ENCODE measurements at places on chromosomes 7 and 10.

DNA sequence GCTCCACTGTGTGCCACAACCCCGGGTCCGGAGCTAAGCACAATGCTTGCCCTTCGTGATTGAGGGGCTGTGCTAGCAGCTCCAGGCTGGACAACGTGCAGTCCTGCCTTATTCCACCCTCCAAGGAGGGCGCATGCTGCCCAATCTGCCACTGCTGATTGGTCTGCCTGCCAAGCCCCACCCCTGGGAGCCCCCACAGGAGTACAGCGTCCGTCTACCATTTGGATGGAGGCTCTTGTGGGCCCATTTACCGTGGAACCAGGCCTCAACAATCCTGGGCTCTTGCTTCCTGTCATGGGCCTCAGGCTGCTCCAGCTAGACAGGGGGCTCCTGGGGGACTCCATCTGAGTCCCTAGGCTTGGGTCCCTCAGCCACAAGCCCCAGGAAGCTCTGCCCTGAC is 173.3 kb downstream of the SLIT1 start:
- no peak for DNase-seq

- no peak for DNase-seq
These were observed 4.5 kb downstream of the GAL3ST4 start for GRCh38 chr7:100163871-100164270.

DNA sequence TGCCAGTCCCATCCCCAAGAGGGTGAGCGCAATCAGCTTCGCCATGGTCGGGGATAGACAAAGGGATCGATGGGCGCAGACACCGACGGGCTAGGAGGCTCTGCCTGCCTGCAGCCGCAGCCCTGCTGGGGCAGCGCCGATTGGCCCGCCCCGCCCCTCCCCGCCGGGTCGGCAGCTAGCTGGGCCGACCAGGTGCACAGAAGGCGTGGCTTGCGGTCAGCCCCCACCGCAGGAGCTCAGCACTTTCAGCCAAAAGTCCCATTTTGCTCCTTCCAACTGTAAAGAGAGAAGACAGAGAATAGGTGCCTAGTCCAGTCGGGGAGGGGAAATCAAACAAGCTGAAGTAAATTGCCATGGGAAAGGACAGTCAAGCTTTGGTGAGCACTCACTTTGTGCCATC is at the start of gene PON1:
Gene PON1, minus strand, starts transcription at position 102 of the 400 bp plus-strand sequence. Its CDS starts 57 bp downstream, at position 45.
- no peak for DNase-seq

DNA sequence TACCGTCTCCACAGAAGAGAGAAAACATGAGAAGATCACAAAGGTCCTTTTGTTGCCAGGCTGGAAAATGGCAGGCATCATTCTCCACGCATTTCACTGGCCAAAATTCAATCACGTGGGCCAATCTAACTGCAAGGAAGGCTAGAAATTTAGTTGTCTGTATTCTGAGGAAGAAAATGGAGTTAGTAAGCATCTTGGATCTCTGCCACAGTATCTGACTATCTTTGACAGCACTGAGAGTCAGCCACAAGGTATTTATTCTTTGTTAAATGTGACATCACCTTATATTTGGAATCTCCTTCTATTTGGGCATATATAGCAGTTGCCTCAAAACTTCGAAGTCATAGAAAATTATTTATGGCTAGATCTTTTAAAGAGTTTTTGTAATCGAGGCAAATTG is 213.9 kb downstream of the NSUN6 start:
- DNase-seq: no peak

- DNase-seq: no peak
These were observed 364.2 kb upstream of the ZNF32 start for GRCh38 chr10:44012921-44013320.

DNA sequence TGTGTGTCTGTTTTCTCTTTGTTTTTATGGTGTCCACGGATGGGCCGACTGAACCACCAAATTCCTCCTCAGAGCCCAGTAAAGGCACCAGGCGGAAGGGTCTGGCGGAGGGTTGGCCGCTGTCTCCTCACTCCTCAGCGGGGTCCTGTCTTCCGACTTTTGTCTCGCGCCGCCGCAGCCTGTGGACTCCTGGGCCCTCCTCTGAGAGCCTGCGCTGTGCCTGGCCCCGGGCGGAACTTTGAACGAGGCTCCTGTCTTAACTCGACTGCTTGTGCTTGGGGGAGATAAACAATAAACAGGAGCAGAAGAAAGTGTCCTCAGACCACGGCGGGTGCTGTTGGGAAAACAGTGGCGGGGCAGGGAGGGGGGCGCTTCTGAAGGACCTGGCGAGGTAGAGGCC is 2.2 kb upstream of the FAM20C start:
- no peak for DNase-seq

DNA sequence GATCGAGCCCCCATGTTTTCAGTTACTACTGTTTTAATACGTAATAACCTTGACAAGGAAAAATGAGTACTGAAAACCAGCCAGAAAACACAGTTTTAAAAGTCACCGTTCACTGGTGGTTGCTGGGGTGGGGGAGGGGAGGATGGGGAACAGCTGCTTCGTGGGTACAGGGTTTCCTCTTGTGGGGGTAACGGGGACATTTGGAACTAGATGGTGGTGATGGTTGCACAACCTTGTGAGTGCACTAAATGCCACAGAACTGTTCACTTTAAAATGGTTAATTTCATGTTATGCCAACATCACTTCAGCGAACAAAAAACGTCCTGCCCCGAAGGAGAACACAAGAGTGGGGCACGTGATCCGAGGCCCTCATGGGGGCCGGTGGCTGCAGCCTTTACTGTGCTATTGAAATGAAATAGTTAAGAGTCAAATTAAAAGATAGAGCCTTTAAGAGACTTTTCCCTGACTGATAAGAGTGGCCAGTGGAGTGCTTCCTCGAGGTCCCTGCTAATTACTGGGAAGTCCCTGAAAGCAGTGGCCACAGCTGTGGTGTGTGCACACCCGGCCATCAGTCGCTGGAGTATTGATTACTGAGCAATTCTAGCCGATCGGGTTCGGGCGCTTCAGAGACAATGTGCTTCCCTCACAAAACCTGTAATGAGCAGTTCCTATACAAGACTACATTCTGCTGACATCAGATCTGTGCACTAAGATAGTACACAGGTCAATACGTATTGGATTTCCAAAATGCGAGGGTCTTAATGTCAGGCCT is 80.3 kb downstream of the EBF3 start:
- DNase-seq: no peak

DNA sequence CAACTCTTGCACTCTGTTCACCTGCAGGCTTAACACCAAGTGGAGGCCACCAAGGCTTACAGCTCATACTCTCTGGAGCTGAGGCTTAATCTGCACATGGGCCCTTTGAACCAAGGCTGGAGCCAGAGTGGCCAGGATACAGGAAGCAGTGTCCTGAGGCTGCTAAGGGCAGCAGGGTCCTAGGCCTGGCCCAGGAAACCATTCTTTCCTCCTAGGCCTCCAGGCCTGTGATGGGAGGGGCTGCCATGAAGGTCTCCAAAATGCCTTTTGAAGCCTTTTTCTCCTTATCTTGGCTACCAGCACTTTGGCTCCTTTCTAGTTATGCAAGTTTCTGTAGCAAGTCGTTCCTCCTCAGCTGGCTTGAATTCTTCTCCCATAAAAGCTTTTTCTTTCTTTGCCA is 68.0 kb upstream of the GNAI1 start:
- DNase-seq: no peak

DNA sequence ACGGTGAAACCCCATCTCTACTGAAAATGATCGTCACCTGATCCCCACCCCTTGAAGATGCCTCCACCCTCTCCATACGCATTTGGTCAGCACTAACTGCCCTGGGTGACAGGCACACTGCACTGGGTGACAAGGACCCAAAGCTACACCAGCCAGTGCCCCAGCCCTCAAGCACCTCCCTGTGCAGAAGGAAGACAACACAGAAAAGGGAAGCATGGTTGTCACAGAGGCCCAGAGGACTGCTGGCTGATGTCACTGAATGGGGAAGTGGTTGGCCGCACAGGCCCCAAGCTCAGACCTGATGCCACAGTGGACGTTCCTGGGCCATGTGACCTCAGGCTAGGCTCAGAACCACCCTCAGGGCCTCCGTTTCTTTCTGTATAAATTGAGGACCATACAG is 4.2 kb upstream of the PILRA start:
- no peak for DNase-seq

DNA sequence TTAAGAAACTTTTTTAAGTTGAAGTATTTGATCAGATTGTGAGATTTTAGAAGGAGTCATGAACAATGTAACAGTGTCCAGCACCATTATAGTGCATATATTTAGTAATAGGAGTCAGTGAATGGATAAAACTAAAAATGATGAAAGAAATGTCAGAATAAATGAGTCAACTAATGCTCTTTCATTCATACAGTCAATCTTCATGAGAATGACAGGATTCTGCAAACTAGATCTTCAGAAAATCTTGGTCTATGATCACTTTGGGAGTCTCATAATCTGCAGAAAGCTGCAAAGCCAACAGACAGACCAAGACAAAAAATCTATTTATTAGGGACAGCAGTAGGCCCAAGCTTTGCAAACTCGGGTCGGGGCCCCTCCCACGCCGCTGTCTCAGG is 710 bp downstream of the RNLS start:
- DNase-seq: no peak

DNA sequence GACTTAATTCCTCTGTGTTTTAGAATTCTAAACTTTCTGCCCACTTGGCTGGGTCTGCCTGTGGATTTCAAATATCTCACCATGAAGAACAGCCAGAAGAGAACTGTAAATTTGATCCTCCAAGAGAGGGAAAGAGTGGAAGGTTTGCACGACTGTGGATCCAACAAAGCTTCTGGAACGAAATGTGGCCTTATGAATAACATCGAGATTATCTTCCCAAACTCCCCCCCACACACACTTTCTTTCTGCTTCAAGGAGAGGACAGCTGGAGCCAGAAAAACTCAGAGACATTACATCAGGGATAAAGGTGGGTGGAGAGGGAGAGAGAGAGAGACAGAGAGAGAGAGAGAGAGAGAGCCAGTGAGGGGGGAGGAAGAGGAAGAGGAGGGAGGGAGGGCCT is 570.1 kb upstream of the MGMT start:
- no peak for DNase-seq

- no peak for DNase-seq
These were observed 9.8 kb upstream of the LAMB1 start for GRCh38 chr7:108012499-108013430.

DNA sequence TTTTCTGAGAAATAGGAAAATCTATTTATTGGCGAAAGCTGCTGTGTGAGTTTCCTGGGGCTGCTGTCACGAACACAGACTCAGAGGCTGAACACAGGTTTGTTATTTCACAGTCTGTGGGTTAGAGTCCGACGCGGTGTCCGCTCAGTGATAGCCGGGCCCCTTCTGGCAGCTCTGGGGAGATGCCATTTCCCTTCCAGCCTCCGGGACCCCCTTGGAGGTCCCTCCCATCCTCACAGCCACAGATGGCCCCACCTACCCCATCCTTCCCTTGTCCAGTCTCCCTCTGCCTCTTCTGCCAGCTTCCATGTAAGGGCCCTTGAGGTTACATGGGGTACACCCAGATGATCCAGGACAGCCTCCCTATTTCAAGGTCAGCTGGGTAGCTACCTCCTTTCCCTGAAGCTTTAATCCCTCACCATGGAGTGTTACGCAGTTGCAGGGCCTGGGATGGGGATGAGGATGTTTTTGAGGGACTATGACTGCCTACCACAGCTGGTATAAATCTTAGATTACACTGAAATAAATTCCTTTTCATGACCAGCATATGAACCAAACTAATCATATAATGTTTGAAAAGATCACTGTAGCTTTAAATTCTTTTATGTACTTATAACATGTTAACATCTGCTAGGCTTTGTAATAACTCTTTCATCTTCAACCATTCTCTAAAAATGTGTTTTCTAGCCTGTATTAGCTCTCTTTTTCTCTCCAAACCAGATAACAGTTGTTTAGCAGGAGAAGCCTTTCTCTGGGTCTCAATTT is 98.5 kb downstream of the WDR37 start:
- no peak for DNase-seq

GRCh38 chr7:99955247-99955646 is 20.6 kb downstream of the AZGP1 start:
- no peak for DNase-seq

DNA sequence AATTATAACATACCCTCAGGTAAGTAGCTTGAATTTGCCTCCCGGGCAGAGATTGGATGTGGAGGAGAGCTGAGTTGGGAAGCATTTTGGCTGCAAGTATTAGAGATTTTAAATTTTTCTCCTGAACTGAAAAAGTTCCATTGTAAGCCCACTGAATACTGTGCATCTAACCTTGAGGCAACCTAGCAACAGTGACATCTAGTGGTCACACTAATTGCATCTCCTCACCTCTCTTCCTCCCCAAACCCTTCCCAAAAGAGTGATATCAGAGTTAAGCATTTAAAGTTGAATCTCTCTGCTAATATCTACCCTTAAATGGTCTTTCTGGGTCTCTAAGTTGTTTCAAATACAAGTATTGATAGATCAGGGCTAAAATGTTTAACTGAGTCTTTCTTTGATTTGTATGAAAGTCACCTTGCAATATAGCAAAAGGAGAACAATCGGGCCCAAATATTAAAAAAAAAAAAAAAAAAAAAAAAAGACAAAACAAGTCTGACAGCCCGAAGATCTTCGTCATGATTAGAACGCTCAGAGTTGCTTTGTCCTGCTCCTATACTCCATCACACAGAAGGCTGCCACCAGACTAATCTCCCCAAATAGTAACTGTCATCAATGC is 40.4 kb upstream of the DLX5 start:
- DNase-seq: no peak

- DNase-seq: no peak
These were observed 11.9 kb upstream of the LRRC27 start for GRCh38 chr10:132319853-132320653.

GRCh38 chr10:71084061-71084817 is 128.1 kb upstream of the UNC5B start:
- no peak for DNase-seq

GRCh38 chr7:52995676-52996075 is 39.8 kb upstream of the POM121L12 start:
- no peak for DNase-seq

DNA sequence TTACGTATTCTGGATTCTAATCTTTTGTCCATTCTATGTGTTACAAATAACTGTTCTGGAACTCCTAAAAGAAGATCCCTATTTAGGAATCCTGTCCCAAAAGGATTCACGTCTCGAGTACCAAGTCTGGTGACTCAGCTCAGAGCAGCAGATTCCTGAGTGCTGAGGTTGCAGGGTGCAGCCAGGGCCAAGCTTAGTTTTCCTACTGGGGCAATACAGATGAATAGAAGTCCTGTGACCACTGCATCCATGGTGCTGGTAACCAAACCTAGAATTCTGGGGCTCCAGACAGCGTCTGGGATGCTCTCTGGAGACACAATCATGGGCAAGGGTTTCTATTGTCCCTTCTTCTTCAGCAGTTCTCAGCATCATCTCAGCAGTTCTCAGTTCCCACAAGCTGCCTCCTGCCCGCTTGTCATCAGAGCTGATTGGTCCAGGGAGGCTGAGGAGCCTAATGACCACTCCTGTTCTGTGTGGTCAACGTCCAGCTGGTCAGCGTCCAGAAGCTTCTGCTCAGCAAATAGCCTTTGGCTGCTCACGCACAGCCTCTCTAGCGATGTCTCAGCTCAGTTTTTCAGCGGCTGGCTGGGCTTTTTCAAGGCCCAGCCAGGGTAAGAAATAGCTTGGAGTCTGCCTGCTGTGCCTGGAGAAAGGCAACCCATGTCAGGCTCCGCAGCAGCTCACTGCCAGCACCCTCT is 50.4 kb upstream of the C7orf33 start:
- no peak for DNase-seq

Data from activated effector memory CD4-positive, alpha-beta T cell treated with Interleukin-2 at 50 U/mL for 16 hours (primary cell).